Mesenteric fat pad (tissue), 1 donor: ENCODE measurements at places on chromosomes 2 and 18.

DNA sequence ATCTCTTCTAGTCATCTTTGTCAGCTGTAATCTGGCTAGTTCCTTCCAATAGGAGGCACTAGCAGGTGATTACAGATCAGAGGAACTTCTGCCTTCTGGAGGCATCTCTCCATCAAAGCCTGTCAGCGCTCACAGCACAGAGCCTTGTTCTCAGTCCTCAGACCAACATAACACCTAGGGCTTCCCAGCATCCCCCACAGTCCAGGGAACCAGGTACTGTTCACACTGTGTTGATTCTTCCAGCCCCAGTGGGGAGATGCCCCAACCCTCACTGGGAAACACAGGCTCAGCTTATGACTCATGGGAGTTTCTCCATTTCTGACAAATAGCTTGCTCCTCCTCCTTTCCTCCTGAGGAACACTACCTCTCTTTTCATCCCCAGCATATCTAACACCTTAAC lies 601.7 kb downstream of the CBLN2 start:
- no peak for DNase-seq

DNA sequence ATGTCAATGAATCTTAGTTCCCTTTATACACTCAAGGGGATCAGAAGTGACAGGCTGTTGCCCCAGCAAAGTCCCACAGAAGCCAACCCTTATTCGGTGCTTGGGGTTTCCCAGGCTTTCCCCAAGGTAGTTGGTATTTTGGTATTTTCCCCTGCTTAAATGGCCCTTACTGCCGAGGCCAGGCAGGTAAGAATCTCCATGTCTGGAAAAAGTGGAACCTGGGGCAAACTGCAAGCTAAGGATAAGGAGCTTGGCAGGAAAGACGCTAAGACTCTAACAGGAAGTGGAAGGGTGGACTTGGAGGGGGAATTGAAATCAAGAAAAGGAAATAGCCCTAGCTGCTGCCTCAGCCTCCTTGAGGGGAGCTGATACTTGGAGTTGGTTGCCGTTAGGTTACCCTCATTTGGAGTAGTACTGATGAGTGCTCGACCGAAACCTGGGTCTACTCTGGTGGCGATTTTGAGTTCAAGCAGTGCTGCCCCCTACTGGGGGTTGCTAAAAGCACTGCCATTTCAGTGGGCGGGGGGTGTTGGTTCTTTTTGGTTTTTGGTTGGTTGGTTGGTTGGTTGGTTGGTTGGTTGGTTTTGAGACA lies 3.3 kb upstream of the GPBAR1 start:
- DNase-seq = peak; percentile 49

- DNase-seq = no peak
Observed at GRCh38 chr2:106358521-106358920, 109.7 kb downstream of the RGPD3 start.

GRCh38 chr2:239370403-239370802 lies 30.4 kb downstream of the HDAC4 start:
- DNase-seq = peak; percentile 87

GRCh38 chr2:102801858-102802699 lies 40.2 kb downstream of the TMEM182 start:
- DNase-seq = no peak

DNA sequence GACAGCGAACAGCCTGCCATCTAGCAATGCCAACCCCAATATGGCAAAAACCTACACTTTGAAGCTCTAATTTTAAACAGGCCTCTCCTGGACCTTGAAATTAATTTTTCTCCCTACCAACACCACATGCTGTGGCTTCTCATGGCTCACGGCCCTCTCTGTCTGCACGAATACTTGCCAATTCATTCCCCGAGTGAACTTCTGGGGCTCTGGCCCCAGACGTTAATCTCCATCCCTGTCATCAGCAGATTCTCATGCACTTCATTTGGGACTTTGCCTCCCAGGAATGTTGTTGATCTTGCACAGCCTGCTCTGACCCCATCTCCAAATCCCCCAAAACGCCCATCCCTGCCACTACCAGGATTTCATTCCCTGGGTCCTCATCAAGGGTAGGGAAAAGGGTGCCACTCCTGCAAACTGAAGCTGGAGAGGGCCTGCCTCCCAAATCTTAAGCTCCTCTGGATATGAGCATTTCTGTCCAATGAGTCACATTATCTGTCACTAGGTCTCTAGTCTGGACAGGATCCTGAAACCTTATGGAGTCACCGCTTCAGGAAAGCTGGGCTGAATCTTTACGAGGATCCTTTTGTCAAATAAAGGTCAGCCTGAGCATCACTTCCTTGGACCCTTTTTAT lies 10.4 kb downstream of the FIGLA start:
- no peak for DNase-seq

GRCh38 chr2:30708491-30709290 lies 98.6 kb downstream of the CAPN13 start:
- peak; percentile 79 for DNase-seq

- peak; percentile 83 for DNase-seq
Observed at GRCh38 chr2:239830121-239831000, 194.8 kb downstream of the NDUFA10 start.

GRCh38 chr2:116513991-116514390 lies 1300.5 kb upstream of the DDX18 start:
- no peak for DNase-seq

DNA sequence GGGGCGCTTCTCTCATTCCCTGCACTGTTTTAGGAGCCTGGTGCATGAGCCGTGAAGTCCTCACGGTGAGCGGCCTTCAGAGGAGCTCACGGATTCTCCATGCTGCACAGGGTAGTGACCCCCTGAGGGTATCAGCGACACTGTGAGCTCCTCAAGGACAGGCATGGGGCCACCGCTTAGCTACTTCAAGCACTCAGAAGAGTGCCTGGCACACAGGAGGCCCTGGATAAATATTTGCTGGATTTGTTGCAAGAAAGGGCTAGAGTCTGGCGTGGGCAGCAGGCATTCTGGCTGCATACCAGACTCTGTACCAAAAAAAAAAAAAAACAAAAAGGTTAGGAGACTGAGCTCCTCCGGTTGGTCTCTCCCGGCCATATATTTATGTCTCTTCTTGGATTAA lies 5.7 kb upstream of the MBP start:
- no peak for DNase-seq

DNA sequence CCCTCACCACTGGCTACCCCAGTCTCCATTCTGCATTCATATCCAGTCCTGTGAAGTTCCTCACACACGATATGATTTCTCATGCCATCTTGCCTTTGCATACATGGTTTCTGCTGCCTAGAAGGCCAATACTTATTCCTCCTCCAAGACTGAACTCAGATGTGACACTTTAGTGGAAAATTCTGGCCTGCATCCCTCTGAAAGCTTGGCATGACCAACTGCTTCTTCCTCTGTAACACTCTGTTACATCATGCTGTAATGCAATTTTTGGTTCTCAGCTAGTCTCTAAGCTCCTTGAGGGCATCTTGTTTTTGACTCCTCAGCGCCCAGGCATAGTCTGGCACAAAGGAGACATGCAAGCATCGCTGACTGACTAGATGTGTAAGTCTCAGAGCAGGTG lies 12.6 kb downstream of the FAM161A start:
- no peak for DNase-seq

GRCh38 chr2:182594286-182594685 lies 121.8 kb upstream of the DNAJC10 start:
- no peak for DNase-seq

- no peak for DNase-seq
Observed at GRCh38 chr2:60556576-60557485, 3.4 kb upstream of the BCL11A start.

GRCh38 chr18:49018554-49019445 lies 68.0 kb upstream of the SMAD7 start:
- peak; percentile 65 for DNase-seq

GRCh38 chr2:54867457-54867856 lies 144.0 kb downstream of the EML6 start:
- DNase-seq = no peak

GRCh38 chr2:203501873-203502272 lies 33.2 kb downstream of the RAPH1 start:
- no peak for DNase-seq

DNA sequence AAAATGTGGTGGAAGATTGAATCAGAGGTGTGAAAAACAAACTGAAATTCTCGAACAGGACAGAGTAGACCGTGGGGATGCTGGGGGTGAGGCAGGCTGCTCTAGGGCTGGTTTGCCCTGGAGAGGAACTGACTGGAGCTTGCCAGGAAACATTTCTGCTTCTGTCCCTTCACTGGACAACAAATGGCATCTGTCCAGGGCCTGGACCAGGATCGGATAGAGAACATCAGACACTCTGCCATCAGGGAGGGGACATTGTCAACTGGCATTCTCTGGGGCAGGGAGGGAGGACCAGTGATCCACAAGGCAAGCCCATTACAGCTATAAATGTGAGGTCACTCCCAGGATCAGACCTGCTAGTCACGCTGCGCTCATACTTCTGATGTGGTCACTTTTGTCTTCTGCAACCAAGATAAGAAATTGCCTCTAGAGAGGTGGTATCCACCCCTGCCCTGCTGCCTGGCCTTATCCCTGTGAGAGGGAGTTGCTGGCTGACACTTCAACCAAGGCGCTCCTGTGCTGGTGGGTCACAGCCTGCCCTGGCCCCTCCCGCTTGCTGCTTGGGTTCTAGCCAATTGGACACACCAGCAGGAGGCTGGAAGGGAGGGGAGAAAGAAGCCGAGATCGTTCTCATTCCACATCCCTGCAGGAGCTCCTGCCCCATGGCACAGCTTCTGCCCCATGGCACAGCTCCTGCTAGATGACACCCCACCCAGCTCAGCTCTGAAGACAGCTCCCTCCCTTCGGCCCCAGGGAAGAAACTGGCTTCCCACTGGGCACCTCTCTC lies 8.7 kb downstream of the NPPC start:
- DNase-seq = no peak

DNA sequence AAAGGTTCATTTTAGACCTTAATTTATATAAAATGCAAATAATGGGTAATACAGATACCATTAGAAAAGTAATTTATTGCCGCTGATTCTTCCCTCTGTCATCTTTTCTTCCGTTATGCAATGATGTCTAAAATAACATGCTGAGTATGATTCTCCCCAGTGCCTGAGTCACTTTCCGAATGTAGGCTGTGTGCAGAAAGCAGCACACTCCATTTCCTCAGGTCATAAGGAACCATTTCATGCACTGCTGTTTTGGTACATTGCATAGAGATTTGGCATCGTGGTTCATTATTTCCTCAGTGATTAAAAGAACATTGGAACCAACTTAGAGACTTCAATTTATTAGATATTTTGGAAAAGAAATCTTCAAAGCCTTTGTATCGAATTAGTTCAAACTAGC lies 173.5 kb downstream of the CDH2 start:
- no peak for DNase-seq

GRCh38 chr18:6376433-6377229 lies 38.1 kb downstream of the L3MBTL4 start:
- no peak for DNase-seq

- DNase-seq = no peak
Observed at GRCh38 chr2:54559593-54560145, 103.5 kb downstream of the SPTBN1 start.
